ENCODE measurements at places on chromosomes 3 and 15.

- DNase-seq: no peak
These were observed 955.3 kb downstream of the EPHA3 start for GRCh38 chr3:90062631-90063200.

DNA sequence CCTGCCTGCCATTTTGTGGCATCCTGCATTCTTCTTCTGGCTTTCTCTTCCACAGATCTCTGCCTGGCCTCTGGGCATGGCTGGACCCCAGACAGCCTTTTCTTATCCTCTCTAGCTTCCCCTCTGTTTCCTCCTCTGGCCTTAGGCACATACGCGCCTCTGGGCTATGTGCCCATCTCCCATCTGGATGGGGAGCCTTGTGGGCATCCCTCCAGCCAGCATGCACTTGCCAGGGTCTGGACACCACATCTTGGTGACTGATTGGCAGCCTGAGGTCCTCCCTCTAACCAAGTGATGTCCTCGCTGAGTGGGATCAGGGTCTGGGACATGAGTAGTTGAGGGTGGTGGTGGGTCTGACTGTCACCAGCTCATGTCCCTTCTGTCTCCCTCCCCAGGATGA lies 12.8 kb downstream of the PLEKHO2 start:
- no peak for DNase-seq

- no peak for DNase-seq
These were observed 32.0 kb downstream of the WWTR1 start for GRCh38 chr3:149625795-149626194.

DNA sequence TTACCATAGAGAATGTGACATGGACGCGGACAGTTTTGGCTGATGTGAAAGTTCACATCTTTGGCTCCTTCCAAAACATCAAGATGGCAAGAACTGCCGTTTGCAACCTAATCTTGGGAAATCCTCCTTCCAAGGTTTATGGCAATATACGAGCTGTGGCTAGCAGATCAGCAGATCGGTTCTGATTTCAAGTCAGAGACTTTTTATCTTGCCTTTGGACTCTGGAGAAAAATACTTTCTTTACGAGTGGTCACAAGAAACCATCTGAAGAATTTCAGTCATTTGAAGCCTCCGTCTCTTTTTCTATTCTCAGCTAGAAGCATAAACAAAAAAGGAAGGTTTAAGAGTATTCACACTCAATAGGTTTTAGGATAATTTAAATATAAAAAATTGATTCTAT lies 153.5 kb upstream of the MEIS2 start:
- no peak for DNase-seq

- no peak for DNase-seq
These were observed 57.4 kb downstream of the CPA3 start for GRCh38 chr3:148922467-148922866.

DNA sequence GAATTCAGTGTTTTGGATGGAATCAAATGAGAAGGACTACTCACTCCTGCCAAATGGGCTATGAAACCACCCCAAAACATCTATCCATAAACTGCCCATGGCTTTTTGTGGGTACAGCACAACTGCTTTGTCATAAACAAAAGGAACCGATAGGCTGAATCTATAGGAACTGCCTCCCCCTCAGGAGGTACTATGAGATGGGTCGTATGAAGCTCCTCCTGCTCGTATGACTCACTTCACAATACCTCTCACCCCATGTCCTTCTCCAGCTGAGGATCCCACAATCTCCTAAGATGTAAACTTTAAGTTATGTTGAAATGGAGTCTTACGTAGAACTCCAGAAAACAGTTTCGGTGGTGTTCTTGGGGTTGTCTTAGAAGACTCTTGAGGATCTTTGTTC lies 129.9 kb upstream of the SAMMSON start:
- DNase-seq: no peak

DNA sequence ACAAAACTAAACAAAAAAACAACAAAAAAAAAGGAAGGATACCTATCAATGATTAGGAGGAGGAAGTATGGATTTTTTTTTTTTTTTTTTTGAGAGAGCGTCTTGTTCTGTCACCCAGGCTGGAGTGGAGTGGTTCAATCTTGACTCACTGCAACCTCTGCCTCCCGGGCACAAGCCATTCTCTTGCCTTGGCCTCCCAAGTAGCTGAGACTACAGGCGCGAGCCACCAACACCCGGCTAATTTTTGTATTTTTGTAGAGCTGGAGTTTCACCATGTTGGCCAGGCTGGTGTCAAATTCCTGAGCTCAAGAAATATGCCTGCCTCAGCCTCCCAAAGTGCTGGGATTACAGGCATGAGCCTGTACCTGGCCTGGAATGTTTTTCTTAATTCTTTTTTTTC lies 195.8 kb downstream of the CBLB start:
- DNase-seq: no peak

GRCh38 chr15:58046467-58046866 lies 19.0 kb downstream of the ALDH1A2 start:
- no peak for DNase-seq

- DNase-seq: no peak
These were observed 961.1 kb downstream of the FHIT start for GRCh38 chr3:60290122-60290492.

DNA sequence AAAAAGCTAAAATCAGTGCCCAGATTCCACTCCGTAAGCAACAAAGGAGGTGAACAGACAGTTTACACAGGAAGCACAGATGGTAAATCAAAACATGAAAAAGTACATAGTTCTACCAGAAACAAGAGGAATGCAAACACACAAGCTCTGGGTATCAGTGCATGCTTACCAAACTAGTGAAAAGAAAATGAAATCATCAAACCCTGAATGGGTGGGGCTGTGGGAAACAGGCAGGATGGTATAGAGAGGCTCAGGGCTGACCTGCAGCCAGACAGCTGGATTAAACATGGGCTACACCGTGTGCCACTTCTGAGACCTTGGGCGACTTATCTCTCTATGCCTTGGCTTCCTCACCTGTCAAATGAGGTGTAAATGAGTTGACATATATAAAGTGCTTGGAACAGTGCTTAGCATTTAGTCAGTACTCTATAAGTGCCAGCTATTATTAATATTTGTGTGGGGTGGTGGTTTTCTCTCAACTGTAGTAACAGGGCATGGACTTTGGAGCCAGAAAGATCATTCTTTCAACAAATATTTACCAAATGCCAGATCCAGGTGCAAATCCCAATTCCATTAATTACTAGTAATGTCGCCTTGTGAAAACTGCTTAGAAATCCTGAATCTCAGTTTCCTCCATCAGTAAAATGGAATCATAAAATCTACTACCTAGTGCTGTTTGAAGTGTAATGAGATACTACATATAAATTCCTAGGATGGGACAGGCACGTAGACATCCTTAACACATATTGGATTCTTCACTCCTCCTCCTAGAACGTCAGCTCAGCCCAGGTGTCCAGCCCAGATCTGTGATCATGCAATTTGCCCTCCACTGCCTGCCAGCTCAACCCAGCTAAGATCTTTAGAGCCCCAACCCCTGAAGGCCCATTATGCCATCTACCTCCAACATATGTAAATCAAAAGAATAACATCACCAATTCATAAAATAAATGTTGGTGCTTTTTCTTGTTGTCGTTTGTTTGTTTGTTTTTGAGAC lies 55.5 kb upstream of the SMAD3 start:
- DNase-seq: no peak
